HFFc6 (cell line): ENCODE measurements at places on chromosomes 6 and 20.

- no peaks in the 10 kb centered on the region for H3K36me3 ChIP-seq
- peaks cover 46% of the 10 kb centered on the region for H3K4me1 ChIP-seq
- DNase-seq = peak; percentile 87
Observed at GRCh38 chr6:138722425-138723371, 50.9 kb upstream of the CCDC28A start.

- no peak overlapping the region for H3K4me3 ChIP-seq
- no peak for DNase-seq
- peaks cover 5% of the 10 kb centered on the region for H3K36me3 ChIP-seq
- H3K4me1 ChIP-seq = peaks cover 13% of the 10 kb centered on the region
- H3K27me3 ChIP-seq = no peaks in the 10 kb centered on the region; the same call in 1 of the 2 replicates
Observed at GRCh38 chr6:98928688-98929087, 19.1 kb downstream of the FBXL4 start.

GRCh38 chr20:45039475-45039820 is 61.5 kb downstream of the KCNS1 start:
- peaks cover 95% of the 10 kb centered on the region for H3K4me1 ChIP-seq
- peaks cover 30% of the 10 kb centered on the region for H3K36me3 ChIP-seq
- H3K27ac ChIP-seq = no peak overlapping the region
- no peaks in the 10 kb centered on the region for H3K27me3 ChIP-seq
- no peak overlapping the region for H3K4me3 ChIP-seq

- peaks cover 32% of the 10 kb centered on the region for H3K4me1 ChIP-seq
- H3K4me3 ChIP-seq = no peak overlapping the region
- no peak overlapping the region for H3K27ac ChIP-seq
- DNase-seq = no peak
- no peaks in the 10 kb centered on the region; the same call in 1 of the 2 replicates for H3K27me3 ChIP-seq
- peaks cover 45% of the 10 kb centered on the region for H3K36me3 ChIP-seq
Observed at GRCh38 chr6:160004018-160004417, 35.1 kb downstream of the IGF2R start.

DNA sequence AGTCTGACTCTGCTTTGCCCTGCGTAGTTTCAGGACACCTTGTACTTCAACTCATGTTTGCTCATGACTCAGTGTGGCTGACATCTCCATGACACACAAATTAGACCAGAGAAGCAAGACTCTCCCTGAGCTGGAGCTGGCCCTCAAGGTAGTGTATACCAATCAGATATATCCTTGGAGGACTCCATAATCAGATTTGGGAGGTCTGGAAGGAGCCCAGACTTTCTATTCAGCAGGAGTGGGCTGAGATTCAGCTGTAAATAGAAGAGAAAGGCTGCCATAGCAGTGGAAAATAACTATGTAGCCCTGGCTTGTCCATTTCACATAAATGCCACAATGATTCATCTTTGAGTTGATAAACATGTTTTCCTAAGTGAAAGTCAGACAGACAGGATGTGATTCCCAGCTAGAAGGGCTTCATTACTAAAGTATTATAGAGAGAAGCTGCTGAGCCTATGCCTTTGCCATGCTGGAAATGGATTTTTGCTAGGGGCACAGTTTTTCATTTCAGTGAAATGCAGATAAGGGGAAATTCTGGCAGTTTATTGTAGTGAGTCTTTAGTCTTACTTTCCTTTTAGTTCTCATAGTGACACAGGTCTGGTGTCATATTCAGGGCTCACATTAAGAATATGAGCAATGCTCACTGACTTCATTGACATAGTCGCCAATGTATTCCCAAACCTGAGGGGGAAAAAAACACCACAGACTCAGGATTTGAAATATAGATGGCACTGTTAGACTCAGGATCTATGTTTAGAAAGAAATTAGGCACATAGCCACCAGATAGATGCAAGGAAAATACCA is 95.3 kb downstream of the CLVS2 start:
- 0 out of 2 replicates have a peak, but pooled peaks cover 6% of the 10 kb centered on the region for H3K36me3 ChIP-seq
- no peaks in the 10 kb centered on the region for H3K4me1 ChIP-seq
- no peak for DNase-seq
- H3K27me3 ChIP-seq = no peaks in the 10 kb centered on the region; the same call in none of the 2 replicates

GRCh38 chr6:53825532-53826321 is 30.9 kb downstream of the LRRC1 start:
- peaks cover 59% of the 10 kb centered on the region for H3K4me1 ChIP-seq
- H3K36me3 ChIP-seq = no peaks in the 10 kb centered on the region; the same call in 1 of the 2 replicates
- H3K27ac ChIP-seq = no peak overlapping the region
- no peaks in the 10 kb centered on the region for H3K27me3 ChIP-seq

DNA sequence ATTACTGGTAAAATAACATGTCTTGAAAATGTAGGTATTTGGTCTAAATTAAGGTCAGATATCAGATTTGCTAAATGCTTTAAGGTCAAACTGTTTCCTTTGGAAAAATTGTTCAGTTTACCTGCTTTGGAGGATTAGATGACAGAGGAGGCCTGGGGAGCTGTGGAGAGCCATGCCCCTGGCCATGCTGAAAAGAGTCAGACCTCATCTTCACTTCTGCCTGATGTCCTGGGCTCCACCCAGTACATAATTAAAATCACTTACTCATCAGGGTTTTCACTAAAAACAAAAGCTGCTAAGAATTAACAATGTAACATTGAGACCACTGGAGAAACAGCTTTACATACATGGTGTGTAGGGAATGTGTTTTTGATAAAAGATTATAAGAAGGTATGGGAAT is 60.8 kb upstream of the UNC93A start:
- no peaks in the 10 kb centered on the region for H3K36me3 ChIP-seq
- no peak overlapping the region for H3K4me3 ChIP-seq
- H3K27me3 ChIP-seq = no peaks in the 10 kb centered on the region
- DNase-seq = no peak
- no peak overlapping the region for H3K27ac ChIP-seq

- H3K27ac ChIP-seq = no peak overlapping the region
- H3K4me1 ChIP-seq = no peaks in the 10 kb centered on the region
- 0 out of 2 replicates have a peak, but pooled peaks cover 4% of the 10 kb centered on the region for H3K36me3 ChIP-seq
- H3K27me3 ChIP-seq = no peaks in the 10 kb centered on the region
Observed at GRCh38 chr20:12596863-12597262, 411.9 kb upstream of the SPTLC3 start.

- H3K4me1 ChIP-seq = no peaks in the 10 kb centered on the region
- peaks cover 5% of the 10 kb centered on the region; the same call in 1 of the 2 replicates for H3K27me3 ChIP-seq
- no peak overlapping the region for H3K4me3 ChIP-seq
- H3K27ac ChIP-seq = no peak overlapping the region
- DNase-seq = no peak
Observed at GRCh38 chr6:814378-815347, 121.7 kb upstream of the EXOC2 start.

- H3K4me1 ChIP-seq = peaks cover 5% of the 10 kb centered on the region; the same call in 1 of the 2 replicates
- H3K4me3 ChIP-seq = no peak overlapping the region
- no peak overlapping the region for H3K27ac ChIP-seq
- DNase-seq = no peak
- no peaks in the 10 kb centered on the region for H3K27me3 ChIP-seq
Observed at GRCh38 chr6:119311514-119312142, 37.9 kb downstream of the MAN1A1 start.

DNA sequence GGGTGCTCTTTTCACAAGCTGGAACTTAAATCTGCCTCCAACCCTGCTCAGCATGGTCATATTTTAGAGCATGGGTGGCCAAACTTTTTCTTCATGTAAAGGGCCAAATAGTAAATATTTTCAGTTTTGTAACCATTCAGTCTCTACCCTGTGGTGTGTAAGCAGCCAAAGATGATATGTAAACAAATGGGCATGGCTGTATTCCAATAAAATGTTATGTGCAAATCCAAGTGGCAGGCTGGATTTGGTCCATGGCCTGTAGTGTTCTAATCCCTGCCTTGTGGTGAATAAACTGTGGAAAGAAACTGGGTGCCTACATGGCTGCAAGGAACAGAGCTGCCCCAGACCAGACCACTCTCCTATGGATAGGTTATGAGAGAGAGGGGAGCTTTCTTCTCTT is 32.7 kb downstream of the OGFRL1 start:
- H3K27ac ChIP-seq = no peak overlapping the region
- no peaks in the 10 kb centered on the region for H3K27me3 ChIP-seq
- no peak overlapping the region for H3K4me3 ChIP-seq
- DNase-seq = no peak
- H3K4me1 ChIP-seq = peaks cover 3% of the 10 kb centered on the region; the same call in 1 of the 2 replicates

- peaks cover 27% of the 10 kb centered on the region; the same call in 1 of the 2 replicates for H3K36me3 ChIP-seq
- H3K27me3 ChIP-seq = no peaks in the 10 kb centered on the region
- DNase-seq = no peak
- H3K4me3 ChIP-seq = no peak overlapping the region
- no peaks in the 10 kb centered on the region for H3K4me1 ChIP-seq
Observed at GRCh38 chr6:73476723-73477122, 15.2 kb downstream of the MTO1 start.

DNA sequence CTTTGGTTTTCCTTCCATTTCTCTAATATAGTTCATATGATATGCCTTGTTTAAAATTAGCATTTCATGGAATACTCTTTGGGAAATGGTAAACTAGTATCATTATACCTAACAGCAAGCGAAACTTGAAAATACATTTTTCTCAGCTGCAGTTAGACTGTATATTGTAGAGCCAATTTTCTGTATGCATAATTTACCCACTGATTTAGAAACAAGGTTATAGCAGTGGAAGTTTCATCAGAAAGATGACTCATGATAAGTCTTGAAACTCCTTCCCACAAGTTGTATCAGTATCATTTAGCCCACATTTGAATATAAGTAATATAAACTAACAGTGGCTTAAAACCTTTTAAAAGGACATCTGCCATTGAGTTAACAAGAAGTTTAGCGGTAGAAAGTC is 164.8 kb upstream of the BMP5 start:
- H3K4me1 ChIP-seq = peaks cover 12% of the 10 kb centered on the region; the same call in 1 of the 2 replicates
- H3K4me3 ChIP-seq = no peak overlapping the region
- no peak for DNase-seq
- H3K27ac ChIP-seq = 0 out of 2 replicates have a peak overlapping the region, but pooled peaks have one; percentile 45
- peaks cover 1% of the 10 kb centered on the region; the same call in 1 of the 2 replicates for H3K27me3 ChIP-seq
